Stimulated activated CD8-positive, alpha-beta memory T cell treated with anti-CD3 and anti-CD28 coated beads, Interleukin-2, amount 100 ng/mL, for 48 hours (primary cell): ENCODE measurements at places on chromosomes 7 and 10.

GRCh38 chr7:142669074-142669654, 80.1 kb upstream of the PRSS1 start:
- DNase-seq, result no peak

- no peak for DNase-seq
Measured at GRCh38 chr7:118142012-118142411, 42.0 kb upstream of the LSM8 start.

DNA sequence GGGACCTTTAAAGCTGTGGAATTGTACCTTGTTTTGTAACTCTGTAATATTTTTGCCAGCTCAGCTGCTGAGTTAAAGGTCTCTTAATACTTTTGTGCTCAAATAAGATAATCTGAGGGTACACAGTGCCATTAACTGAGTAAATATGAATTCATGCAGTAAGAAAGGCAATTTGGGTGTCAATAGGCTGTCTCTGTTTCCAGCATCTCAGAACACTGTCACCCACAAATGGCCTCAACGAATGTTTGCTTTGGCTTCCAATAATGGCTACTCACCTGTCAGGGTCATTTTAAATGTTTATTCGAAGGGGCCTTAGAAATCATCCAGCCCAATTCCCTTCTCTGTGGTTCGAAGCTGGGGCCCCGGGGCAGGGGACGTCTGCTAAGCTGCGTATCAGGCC, 225.4 kb downstream of the ZMYND11 start:
- no peak for DNase-seq

GRCh38 chr7:29975561-29975960, 14.0 kb downstream of the SCRN1 start:
- DNase-seq, result no peak
